Activated naive CD4-positive, alpha-beta T cell treated with anti-CD3 and anti-CD28 coated beads for 36 hours (primary cell): ENCODE measurements at places on chromosomes 16 and 17. TPM values are rescaled to one million over a fixed set of nuclear protein-coding genes. Genes with fewer than 3 reads are reported as not detected.

The HSPB9 gene
- total RNA-seq, result not detected

The CLEC18B gene
- not detected for total RNA-seq

The ABCA9 gene
- not detected for total RNA-seq

The HP gene
- total RNA-seq, result not detected

The TP53TG3F gene
- not detected for total RNA-seq

The PDILT gene
- total RNA-seq, result not detected

The CCL5 gene
- total RNA-seq, result 1.9 TPM
